ENCODE measurements at places on chromosomes 2 and 18.

DNA sequence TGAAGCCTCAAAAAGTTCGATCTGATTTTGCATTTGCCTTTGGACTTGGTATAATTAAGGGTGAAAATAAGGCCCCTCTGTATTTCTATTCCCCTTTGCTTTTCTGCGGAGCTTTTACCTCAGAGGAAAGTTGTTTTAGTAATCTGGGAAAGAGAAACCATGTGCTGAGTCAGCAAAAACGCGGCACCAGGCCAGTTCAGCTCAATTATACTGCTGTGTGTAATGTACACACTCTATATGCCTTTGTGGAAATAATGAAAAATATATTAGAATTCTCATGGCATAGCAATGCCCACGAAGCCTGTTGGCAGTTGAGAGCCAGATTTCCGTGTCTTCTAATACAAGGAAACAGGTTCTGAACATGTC, 161.9 kb upstream of the SIX2 start:
- DNase-seq: no peak

GRCh38 chr2:159186462-159186861, 100.0 kb downstream of the WDSUB1 start:
- no peak for DNase-seq

DNA sequence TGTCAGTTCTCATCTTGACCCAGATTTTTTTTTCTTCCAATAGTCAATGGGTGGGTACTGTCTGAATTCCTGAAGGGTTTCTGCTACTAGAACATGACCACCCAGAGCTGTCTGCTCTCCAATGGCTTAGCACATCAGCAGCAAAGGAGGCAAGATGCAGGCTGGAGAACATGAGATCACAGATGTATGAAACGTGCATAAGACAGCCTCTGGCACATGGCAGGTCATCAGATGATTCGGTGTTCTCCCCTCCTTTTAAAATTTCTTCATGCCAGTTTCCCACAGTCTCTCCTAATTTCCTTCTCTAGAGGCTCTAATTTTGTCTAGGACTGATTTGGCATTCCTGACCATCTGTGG, 359.3 kb upstream of the TNP1 start:
- DNase-seq: no peak

DNA sequence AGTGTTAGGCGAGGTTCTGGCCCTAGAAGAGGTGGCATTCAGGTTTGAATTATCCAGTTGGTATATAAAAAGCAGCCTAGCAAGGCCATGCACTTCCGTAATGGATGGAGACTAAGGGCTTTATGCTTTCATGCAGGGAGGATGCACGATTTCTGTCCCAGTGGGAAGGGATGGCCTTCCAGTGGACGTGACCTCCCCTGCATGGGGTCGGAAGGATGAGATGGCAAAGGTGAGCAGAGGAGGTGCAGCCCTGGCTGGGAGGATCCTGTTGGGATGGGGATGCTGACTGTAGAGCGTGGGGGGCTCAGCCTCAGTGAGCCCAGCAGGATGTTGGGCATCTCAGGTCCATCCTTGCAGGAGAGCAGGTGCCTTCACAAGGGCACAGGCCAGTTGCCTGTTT, 4.8 kb downstream of the ASB18 start:
- DNase-seq: no peak

DNA sequence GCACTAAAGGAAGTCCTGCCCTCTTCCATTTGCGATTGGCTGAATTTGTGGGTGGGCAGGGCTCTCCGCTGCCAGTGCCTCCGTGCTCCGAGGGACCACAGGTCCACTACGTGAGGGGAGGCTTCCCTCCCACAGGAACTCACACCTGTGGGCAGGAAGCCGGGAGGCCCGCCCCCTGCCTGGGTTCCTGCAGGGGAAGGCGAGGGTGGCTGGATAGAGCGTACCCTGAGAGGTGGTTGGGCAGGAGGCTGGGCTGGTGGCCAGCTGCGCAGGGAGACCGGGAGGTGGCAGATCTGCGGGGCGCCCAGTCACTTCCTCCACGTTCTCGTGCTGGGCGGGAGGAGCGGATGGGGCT, 47.0 kb upstream of the PTH2R start:
- no peak for DNase-seq
